ENCODE measurements at places on chromosomes 11 and 22. TPM values are rescaled to one million over a fixed set of nuclear protein-coding genes. Genes with fewer than 3 reads are reported as not detected.
A peak's percentile ranks its signal among the peaks of the same experiment; 100 is the strongest.

DNA sequence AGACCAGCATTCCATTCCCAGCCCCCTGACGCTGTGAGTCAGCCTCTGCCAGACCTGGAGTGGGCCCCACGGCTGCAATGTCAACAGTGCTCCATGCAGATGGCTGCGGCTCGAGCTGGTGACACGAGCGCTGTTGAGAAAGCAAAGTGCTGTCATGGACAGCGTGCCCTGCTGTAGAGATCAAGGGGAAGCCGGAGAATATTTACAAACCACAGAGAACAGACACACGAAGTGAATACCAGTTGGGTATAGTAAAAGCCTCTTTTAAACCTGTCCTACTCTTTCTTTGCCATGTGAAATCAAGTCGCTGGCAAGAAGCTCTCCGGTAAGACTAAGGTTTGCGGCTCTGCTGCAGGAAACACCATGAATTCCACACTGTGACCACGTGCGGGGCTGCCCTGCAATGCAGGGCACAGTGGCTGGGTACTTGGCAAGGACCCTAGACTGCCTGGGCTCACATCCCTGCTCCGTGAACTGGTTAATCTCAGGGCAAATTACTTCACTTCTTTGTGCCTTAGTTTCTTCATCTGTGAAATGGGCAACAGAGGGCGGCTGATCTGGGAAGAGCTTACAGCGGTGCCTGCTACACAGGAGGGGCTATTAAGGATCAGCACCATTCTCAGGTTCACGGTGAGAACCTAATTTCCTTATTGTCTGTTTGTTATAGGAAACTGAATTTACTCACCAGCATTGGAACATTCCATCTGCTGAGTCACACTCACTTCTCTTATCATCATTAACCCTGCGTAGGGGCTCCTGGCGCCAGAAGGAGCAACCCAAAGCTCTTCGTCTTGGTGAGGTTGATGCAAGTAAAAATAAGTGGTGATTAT lies 27.8 kb upstream of the ELFN2 start:
- peak; percentile 84 for DNase-seq

GRCh38 chr11:115338476-115338875 lies 165.7 kb downstream of the CADM1 start:
- no peak for DNase-seq

DNA sequence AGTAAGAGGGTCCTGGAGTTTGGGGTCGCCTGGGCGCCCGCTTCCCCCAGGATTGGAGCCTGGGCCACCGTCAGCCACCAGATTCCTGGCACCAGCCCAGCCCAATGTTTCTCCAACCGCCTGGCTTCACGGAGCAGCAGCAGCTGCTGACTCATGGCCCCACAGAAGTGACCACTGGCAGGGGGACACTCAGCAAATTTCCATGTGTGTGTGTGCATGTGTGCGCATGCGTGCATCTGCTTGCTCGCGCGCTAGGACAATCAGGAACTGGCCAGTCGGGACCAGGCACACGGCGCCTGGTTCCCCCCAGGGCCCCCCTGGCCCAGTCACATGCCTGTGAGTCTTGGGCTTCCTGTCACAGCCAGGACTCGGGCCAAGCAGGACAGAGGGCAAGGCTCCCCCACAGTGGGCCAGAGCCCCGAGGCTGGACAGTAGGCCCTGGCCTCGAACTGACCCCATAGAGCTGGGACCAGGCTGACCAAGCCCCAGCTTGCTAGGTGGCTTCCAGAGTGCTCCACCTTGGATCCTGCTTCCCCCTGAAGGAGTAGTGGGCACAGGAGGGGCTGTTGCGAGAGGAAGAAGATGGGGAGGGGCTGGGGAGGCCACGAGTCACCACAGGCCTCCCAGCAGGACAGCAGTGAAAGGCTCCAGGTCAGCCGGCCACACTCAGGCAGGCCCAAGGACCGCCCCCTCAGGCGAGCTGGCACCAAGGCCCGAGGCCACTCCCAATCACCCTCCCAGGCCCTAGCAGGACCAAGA lies 3.2 kb downstream of the CTSD start:
- peak; percentile 74 for DNase-seq

GRCh38 chr11:11250470-11250869 lies 102.6 kb downstream of the CSNK2A3 start:
- no peak for DNase-seq

The NNMT gene
- total RNA-seq = 330 TPM

The OR5A1 gene
- under 0.01 TPM for total RNA-seq

The NFAM1 gene
- total RNA-seq = not detected

All from dermis blood vessel endothelial cell (primary cell).